ENCODE measurements at places on chromosomes 11 and 22.
A peak's percentile ranks its signal among the peaks of the same experiment; 100 is the strongest.

- peaks cover 13% of the 10 kb centered on the region for H3K4me1 ChIP-seq
- H3K36me3 ChIP-seq: no peaks in the 10 kb centered on the region
- H3K4me3 ChIP-seq: peak within 1 kb of the TSS; percentile 33
Observed at GRCh38 chr22:21032037-21032867, at the start of gene SLC7A4. Gene SLC7A4, minus strand, starts transcription at chr22:21032561. Its CDS starts 749 bp downstream, at chr22:21031812.

DNA sequence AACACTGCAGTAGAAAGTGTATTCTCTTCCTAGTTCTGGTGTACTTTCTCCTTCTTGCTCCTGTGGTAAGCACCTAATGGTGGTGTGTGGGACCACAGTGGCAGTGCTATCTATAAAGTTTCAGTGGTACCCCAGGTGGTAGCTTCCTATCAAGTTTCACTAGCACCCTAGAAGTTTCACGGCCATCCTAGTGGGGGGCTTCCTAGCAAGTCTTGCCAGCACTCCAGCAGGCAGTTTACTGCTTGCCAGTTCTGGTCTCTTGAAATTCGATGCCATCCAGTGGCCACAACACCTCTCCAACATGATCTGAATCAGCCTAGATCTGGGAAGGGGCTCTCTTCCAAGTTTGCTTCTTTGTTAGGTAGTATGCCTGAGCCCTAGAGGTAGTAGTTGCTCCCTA, 229.6 kb downstream of the SWAP70 start:
- DNase-seq: no peak
- H3K27ac ChIP-seq: no peak overlapping the region
- H3K4me3 ChIP-seq: no peak overlapping the region
- peaks cover 10% of the 10 kb centered on the region for H3K36me3 ChIP-seq

DNA sequence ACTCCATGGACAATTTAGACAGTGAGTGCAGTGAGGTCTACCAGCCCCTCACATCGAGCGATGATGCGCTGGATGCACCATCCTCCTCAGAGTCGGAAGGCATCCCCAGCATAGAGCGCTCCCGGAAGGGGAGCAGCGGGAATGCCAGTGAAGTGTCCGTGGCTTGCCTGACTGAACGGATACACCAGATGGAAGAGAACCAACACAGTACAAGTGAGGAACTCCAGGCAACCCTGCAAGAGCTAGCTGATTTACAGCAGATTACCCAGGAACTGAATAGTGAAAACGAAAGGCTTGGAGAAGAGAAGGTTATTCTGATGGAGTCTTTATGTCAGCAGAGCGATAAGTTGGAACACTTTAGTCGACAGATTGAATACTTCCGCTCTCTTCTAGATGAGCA, 51.4 kb downstream of the SPECC1L start:
- peaks cover 22% of the 10 kb centered on the region for H3K36me3 ChIP-seq
- DNase-seq: no peak
- no peak overlapping the region for H3K4me3 ChIP-seq
- H3K4me1 ChIP-seq: peaks cover 39% of the 10 kb centered on the region
- no peaks in the 10 kb centered on the region for H3K27me3 ChIP-seq
- H3K27ac ChIP-seq: no peak overlapping the region

DNA sequence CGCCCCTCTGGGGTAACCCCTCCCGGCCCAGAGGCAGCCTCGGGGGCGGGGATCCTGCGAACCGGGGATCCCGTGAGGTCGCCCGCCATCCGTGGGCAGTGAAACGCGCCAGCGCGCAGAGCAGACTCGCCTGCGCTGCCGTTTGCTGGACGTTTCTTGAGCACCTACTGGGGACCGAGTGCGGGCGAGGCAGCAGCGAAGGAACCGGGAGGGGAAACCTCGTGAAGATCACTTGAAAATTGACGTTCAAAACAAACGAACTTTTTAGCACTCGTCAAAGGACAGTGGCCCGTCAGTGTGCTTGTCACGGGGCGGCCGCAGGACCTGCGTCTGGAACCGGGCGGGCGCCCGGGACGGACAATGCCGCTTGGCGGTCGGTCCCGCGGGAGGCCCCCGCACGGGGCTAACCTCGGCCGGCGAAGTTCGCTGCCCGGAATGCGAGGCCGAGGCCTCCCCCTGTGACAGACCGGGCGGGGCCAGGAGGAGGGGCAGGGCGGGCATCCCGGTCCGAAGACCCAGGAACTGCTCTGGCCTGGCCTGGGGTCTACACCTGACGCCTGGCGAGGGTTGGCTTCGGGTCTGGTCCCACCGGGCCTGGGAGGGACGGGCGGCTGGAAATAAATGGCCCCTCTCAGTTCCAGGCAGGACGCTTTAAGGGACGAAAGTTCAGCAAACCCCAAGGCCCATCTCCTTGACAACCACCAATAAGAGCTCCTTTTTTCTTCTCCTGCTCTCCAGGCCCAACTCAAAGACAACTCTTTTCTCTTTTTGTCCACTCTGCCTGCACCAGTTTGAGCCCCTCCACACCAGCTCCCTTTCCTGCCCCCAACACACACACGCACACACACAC, 723 bp upstream of the SCUBE1 start:
- H3K36me3 ChIP-seq: peaks cover 2% of the 10 kb centered on the region
- H3K27me3 ChIP-seq: peaks cover 66% of the 10 kb centered on the region
- no peak overlapping the region for H3K4me3 ChIP-seq
- H3K27ac ChIP-seq: no peak overlapping the region
- H3K4me1 ChIP-seq: peaks cover 10% of the 10 kb centered on the region

DNA sequence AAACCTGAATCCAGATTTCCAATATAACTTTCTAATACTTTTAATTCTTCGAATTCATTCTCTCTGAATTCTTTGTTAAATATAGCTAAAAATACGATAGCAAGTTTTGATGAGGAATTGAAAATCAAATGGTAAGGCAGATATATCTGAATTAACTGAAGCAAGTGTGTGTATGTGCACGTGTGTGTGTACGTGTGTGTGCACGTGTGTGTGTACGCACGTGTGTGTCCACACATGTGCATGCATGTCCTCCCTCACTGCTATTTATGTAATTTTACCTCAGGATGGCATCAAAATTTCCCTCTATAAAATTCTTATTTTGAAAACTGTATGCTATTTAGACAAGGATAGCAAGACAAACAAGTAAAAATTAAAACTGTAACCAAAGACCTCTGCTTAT, 961.3 kb upstream of the CNTN5 start:
- H3K27me3 ChIP-seq: peaks cover 4% of the 10 kb centered on the region
- no peak overlapping the region for H3K27ac ChIP-seq
- no peak for DNase-seq
- no peaks in the 10 kb centered on the region for H3K4me1 ChIP-seq

GRCh38 chr11:126522152-126522551, 166.7 kb downstream of the ST3GAL4 start:
- H3K27ac ChIP-seq: no peak overlapping the region
- H3K4me3 ChIP-seq: no peak overlapping the region
- peaks cover 5% of the 10 kb centered on the region for H3K4me1 ChIP-seq
- peaks cover 16% of the 10 kb centered on the region for H3K27me3 ChIP-seq
